ENCODE measurements at places on chromosomes 5 and 9. TPM values are rescaled to one million over a fixed set of nuclear protein-coding genes. Genes with fewer than 3 reads are reported as not detected.

DNA sequence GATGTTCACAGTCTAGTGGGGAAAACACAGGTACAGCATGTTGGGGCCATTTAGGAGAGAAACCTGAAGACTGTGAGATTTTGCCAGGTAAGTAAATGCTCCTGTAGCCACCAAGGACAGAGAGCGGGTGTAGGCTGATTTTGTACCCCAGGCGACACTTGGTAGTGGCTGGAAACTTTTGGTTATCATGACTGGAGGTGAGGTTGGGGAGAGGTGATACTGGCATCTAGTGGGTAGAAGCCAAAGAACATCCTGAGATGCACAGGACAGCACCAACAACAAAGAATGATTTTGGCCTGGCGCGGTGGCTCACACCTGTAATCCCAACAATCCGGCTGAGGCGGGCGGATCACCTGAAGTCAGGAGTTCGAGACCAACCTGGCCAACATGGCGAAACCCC lies 38.8 kb upstream of the PWWP2A start:
- no peak for DNase-seq

ETF1 gene
- polyA plus RNA-seq, result 17.9 TPM

GRM6 gene
- not detected for polyA plus RNA-seq

SPZ1 gene
- not detected for polyA plus RNA-seq

UHRF2 gene
- 14.5 TPM for polyA plus RNA-seq

BTNL3 gene
- 0.03 TPM for polyA plus RNA-seq

GRCh38 chr9:77218612-77219011 lies 41.3 kb downstream of the VPS13A start:
- DNase-seq, result no peak

PHAX gene
- polyA plus RNA-seq, result 19.3 TPM

ADGRD2 gene
- 0.03 TPM for polyA plus RNA-seq

GRCh38 chr5:34923694-34924461 lies 5.5 kb upstream of the DNAJC21 start:
- DNase-seq, result no peak

GRCh38 chr5:74073257-74073656 lies 447.3 kb downstream of the ARHGEF28 start:
- no peak for DNase-seq
